ENCODE measurements at places on chromosomes 6 and 20.
A peak's percentile ranks its signal among the peaks of the same experiment; 100 is the strongest.

DNA sequence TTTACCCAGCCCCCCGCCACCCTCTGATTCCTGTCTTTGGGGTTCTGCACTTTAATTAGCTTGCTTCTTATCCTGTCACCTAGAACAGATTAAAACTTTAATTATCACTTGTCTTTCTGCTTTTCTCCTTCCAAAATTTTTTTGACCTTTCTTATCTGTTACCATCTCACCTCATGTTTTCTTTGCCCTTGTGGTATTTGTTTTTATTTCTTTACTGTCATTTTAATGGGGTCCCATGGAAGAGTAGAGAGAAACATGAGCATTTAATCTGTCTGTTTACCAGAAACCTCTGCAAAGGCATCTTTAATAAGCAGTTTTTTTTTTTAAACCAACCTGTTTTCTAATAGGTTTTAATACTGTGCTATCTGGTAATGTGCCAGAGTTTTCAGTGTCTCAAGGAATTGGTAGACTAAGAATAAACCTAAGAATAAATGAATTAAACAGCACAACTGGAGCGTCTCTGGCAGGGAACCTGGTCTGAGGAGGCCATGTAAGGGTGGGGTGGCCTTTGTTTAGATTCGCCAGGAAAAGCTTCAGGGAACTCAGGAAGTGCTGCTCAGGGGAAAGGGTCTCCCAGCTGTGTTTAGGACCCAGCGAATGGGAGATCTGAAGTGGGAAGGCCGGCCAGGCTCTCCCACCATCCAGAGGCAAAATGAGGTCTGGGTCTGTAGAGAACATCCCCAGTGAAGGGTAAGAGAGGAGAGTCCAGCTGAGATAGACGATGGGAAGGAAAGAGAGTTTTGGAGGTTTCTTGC, 69.8 kb downstream of the ARID1B start:
- DNase-seq: no peak

- no peak for DNase-seq
Measured at GRCh38 chr20:23116311-23117089, 30.4 kb upstream of the CD93 start.

DNA sequence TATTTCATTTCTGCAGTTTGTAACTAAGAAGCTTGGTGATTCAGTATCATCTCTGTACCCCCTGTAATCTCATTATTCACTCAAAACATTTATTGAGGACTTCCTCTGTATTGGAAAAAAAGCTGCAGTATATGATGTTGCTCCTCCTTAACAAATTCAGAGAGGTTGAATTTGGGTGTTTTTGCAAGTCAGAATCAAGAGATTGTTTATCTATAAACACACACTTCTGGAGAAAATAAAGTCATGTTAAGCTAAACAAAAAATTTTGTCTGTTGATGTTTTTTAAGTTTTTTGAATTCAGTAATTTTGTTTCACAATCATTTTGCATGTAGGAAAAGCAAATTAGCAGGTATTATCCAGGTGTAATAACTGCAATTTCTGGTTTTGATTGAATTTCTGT, 11.4 kb upstream of the RHAG start:
- DNase-seq: peak; percentile 73

DNA sequence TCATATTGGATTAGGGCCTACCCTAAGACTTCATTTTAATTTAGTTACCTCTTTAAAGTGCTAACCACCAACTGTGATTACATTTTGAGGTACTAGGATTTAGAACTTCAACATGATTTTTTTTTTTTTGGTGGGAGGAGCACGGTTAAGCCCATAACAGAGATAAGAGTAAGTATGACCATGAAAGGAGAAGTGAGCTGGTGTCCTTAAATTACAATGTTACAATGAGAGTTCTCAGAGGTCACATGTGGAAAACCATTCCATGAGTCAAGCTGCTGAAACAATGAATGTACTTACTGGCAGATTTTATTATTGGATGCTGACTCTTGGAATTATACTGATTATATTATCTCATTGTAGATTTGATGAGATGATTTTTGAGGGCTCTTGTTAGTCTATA, 779.3 kb upstream of the CITED2 start:
- DNase-seq: no peak

- no peak for DNase-seq
Measured at GRCh38 chr20:20407891-20408805, 40.2 kb downstream of the INSM1 start.

DNA sequence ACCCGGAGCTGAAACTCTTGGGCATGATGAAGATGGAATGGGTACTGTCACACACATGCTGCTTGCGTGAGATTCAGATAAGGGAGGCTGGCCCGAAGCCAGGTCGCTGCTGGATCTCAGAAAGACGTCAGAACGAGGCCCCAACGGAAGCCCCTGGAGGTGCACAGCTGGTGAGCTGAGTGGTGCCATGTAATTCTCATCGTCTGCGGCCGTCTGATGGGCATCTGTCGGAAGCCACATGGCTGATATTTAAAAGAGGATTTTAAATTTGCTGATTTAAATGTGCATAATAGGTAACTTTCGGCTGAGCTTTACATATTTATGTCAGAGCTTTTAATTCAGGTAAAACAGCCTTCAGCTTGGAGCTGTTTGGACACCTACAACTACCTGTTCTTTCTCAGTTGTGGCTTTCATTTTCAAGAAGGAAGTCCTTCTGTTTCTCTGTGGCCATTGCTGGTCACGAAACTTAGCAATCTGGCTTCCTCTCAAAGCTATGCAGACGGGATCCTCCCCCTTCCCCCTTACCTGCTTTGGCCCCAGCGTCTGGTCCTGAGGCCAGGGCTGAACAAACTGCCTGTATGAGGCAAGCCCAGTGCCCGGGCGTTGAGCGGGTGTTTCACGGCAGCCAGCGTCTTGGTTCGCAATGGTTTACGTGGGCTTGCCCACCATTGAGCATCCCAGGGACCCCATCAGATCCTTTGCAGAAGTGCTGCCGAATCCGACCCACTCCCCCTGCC, 9.2 kb downstream of the SLCO4A1 start:
- DNase-seq: peak; percentile 27

GRCh38 chr6:112118034-112118433, 30.6 kb downstream of the FAM229B start:
- DNase-seq: no peak

- DNase-seq: no peak
Measured at GRCh38 chr6:17894191-17894590, 93.2 kb downstream of the KIF13A start.

DNA sequence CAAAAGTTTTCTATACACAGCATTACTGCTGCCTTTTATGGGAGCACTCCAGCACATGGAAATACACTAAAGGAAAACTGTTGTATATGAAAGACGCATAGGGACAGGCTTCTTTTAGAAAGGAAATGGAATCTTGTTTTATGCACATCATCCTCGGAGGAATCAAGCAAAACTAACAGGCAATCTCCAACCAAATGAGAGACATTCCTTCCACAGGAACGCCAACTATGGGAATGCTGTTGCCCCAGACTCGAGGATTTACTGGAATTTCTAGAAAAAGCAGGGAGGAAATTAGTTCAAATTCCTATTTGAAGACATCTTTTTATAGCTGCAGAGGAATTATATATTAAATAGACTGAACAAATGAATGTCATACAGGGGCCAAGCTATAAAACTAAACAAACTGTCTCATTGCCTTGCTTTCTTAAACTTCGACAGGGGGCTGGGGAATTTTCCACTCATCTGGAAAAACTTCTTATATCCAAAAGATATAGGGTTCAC, 52.2 kb downstream of the LYRM4 start:
- DNase-seq: no peak

GRCh38 chr6:80436663-80437062, 330.2 kb downstream of the BCKDHB start:
- DNase-seq: no peak

- no peak for DNase-seq
Measured at GRCh38 chr6:70277470-70277869, 25.4 kb downstream of the COL9A1 start.

DNA sequence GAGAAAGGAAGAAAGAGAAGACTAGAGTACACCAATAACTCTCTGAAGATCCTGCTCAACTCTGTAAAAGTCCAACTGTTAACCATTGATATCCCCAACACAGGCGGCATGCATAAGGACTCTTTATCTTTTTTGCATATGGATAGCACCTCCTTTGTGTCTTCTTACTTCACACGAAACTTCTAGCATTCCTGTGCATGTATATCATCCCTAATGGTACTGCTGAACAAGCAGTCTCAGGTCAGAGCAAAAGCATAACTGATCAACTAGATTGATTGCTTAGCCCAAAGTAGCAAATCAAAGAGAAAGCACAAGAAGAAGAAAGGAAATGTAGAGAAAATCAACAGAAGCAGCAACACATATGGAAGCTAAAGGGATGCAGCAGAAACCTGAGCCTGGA, 234.4 kb downstream of the SYNE1 start:
- DNase-seq: no peak

DNA sequence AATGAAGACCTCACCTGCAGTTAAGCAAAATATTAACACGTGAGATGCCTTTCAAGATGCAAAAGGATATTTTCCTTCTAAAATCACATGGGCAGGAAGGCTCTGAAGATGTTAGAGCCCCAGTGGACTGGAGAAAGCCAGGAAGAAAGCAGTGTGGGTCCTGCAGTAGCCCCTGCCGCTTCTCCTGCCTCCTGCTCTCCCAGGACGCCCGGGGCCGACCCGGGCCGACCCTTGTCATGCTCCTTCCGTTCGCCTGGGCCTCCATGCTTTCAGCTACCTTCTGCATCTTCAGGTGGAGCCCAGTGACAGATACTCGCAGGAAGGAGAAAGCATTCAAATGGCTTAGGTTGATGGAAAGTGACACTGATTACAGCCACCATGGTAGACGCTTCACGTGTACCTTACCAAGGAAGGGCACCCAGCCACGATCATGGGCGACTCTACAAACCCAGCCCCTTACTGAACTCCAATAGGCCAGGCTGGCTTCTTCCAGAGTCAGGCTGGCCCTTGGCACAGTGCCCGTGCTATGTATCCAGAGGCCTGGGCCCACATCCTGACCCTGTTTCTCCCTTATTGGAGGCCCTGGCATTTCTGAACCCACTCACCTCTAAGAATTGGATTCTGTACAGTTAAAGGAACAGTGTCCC, 69.0 kb downstream of the TCP11 start:
- no peak for DNase-seq

- DNase-seq: no peak
Measured at GRCh38 chr20:36775196-36775595, 1.6 kb upstream of the DSN1 start.

DNA sequence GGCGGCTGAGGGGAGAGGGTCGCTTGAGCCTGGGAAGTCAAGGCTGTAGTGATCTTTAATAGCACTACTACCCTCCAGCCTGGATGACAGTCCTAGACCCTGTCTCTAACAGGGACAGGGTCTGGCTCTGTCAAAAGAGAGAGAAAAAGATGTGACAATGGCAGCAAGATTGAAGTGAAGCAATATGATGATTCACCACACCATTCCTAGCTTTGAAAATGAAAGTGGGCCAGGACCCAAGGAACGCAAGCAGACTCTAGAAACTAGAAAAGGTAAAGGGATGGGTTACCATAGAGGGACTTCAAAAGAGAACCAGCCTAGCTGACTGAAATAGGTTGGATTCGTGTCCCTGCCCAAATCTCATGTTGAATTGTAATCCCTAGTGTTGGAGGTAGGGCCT, 426.9 kb downstream of the HTR1B start:
- no peak for DNase-seq

GRCh38 chr6:112801468-112802080, 454.4 kb downstream of the RFPL4B start:
- DNase-seq: no peak

DNA sequence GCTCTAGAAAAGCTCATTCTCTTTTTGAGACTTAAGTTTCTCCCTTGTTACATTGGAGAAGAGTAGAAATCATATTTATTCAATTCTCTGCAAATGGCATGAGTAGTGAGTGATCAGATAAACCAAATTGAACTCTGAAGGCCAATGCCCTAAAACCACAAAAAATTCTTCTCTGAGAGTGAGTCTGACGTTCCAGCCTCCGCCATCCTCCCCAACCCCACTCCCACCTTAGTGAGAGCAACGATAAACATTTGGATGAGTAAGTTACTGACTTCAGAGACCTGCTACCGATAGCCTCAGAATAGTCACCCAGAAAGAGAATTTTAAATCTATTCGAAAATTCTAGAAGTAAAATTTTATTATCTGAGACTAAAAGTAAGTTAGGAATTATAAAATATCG, 94.6 kb downstream of the TFAP2A start:
- no peak for DNase-seq

- DNase-seq: no peak
Measured at GRCh38 chr6:134703206-134703605, 246.7 kb downstream of the ALDH8A1 start.

DNA sequence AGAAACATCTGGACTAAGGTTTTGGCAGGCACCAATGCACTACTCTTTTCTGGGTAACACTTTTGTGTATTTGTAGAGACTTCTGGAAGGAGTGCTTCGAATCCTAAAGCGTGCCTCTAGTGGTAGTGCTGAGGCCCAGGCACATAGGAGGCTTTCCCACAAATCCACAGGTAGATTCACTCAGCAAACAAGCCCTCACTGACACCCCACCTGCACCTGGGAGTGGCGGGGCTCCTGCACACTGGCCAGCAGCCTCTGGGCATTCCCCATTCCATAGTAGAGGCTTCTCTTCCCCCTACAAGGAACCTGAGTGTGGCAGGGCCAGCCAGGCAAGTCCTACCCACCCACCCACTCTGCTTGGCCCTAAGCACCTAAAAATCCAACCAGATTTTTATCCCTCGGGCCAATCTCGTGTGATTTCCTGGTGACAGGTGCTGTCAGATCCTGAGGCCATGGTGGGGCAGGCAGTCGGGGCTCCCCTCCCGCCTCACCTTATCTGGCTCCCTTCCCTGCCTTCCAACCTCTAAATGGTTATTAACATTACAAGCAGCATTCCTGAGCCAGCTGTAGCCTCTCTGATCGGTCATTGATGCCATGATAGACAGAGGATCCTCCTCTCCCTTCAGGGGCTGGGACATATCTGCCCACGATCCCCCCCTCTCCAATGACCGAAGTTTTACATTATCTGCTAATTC, 82.4 kb downstream of the SLC2A10 start:
- DNase-seq: no peak

GRCh38 chr6:165676435-165677068, 13.5 kb upstream of the PDE10A start:
- no peak for DNase-seq

DNA sequence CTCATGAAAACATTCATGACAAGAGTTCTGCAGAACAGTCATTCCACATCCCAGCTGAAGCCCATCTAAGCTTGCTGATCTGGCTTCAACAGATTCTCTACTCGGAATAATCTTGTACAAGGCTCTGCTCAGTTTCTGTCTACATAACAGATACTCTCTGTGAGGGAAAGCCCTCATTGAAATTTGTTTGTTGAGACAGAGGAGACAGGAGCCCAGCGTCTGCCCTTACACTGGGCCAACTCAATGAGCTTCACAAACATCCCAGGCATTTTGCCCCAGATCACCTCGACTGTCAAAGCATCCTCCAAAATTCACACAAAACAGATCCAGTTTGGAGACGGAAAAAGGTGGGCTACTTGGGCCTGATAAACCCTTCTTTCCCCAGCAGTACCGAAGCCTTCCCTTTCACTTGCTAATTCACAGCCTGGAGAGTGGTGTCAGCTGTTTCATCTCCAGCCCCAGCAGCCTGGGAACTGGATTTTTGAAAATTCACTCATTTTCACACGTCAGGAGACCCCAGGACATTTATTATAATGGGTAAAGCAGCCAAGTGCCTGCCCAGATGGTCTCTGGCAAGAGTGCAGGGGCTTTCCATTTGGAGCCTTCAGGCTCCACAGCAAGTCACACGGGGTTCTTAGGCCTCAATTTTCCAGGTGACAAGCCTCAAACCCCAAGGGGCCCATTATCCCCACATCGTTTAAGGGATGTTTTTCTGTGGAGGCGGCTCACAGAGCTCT, 7.3 kb downstream of the CCDC167 start:
- no peak for DNase-seq
